Globus pallidus (tissue), 1 donor: ENCODE measurements at places on chromosomes 6 and 20.

- DNase-seq: no peak
Observed at GRCh38 chr20:57023997-57024396, 242.4 kb downstream of the BMP7 start.

GRCh38 chr20:45850926-45851325 lies 6.3 kb downstream of the ACOT8 start:
- DNase-seq: no peak

DNA sequence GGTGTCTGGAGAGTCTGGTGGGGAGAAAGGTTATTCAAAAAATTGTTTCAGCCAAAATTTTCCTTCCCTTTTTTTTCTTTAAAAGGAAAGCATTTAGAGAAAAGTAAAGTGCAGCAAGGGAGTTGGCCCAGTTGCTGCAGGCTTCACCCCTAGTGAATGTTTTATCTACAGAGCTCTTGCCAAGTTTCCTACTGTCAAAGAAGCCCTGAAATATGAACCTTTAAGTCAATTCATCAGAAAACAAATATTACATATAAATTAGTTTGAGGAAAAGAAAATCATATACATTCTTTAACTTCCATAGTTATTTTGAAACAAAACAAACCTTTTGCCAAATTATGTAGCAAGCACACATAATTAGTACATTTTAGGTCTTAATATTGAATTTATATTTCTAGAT lies 25.0 kb upstream of the HMGCLL1 start:
- no peak for DNase-seq

GRCh38 chr20:14336686-14337085 lies 726 bp downstream of the FLRT3 start:
- DNase-seq: peak; percentile 25

DNA sequence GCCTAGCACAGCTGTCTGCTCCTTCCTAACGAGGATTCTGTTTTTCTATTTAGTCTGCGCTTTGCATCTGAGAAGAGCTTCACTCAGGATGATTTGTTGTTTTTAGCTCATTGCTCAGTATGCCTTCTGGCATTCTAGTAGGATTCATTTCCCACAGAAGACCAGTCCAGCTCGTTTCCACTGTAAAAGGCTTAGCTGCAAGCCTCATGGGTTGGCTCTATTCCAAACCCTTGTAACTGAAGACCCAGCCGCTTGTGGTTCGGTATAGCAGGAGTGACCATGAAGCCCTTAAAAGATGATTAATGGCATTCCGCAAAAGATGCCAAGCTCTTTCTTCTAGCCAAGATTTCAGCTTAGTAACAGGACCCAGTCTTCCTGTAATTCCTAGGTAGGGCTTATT lies 7.2 kb downstream of the ADGRF1 start:
- DNase-seq: peak; percentile 26

GRCh38 chr6:159151266-159151855 lies 17.8 kb upstream of the FNDC1 start:
- DNase-seq: peak; percentile 18

DNA sequence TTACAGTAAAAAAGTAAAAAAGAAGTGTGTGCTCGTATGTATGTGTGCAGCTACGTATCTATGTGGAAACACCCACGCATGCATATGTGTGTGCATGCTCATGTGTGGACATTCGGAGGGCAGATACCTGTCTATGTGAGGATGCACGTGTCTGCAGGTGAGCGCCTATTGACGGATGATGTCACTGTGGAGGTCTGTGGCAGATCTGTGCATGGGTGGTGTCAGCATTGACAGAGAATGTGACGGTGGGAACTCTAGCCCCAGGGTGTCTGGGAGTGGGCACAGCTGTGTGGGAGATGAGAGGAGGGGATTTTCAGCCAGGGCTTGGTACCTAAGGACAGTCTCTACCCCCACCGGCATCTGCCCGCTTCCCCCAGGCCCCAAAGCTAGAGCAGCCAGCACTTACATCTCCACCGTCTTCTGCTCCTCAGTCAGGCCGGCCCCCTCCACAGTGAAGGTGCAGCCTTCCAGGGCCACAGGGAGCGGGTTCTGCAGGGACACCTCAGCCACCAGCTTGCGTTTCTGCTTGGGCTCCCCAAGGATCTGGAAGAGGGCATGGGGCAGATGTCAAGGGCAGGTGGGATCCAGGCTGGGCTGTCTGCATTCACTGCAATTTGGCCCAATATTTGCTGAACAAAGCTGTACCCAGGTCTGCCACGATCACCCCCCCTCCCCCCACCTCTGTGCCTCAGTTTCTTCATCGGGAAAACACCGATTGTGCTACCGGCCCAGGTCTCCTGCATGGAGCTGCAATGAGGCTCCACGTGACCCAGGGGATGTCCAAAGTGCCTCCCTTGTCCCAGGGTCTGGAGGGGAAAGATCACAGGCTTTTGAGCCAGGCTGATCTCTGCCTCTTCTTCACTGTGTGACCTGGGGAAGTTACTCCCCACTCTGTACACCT lies 34.1 kb downstream of the TGM2 start:
- DNase-seq: no peak

GRCh38 chr6:115932481-115932880 lies 128.2 kb downstream of the FRK start:
- DNase-seq: no peak

- no peak for DNase-seq
Observed at GRCh38 chr6:28737750-28738395, 185.9 kb downstream of the TRIM27 start.

GRCh38 chr6:39444479-39445019 lies 122.0 kb upstream of the KCNK16 start:
- no peak for DNase-seq

DNA sequence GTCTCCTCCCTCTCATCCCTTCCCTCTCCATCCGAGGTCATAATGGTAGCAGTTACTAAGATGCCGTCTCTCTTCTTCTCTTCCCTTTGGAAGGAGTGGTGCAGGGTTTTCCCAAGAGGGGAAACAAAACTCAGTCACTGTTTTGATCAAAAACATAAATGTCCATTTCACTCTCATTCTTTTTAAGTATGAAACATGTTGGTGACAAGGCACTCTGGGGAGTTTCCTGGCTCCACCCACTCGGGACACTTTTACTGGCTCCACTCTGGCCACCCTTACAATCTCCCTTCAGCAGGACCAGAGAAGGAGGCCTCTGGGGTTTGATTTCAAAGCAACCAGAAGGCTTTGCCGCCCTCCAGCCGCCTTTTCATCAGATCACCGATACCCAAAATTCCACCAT lies 57.0 kb downstream of the FGD2 start:
- no peak for DNase-seq

- no peak for DNase-seq
Observed at GRCh38 chr6:78629154-78629721, 238.1 kb upstream of the IRAK1BP1 start.

DNA sequence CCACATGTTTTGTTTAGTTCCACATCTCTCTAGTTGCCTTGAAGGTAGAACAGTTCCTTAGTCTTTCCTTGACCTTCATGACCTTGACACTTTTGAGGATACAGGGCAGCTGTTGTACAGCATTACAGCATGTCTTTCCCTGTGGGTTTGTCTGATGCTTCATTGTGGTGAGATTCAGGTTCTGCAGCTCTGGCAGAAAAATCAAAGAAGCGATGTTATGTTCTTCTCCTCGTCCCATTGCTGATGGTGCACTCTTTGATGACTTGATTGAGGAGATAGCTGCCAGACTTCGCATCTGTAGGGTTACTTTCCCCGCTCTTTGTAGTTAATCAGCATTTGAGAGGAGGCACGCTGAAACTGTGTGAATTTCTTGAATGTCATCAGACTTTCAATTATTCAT lies 12.0 kb downstream of the CEBPB start:
- no peak for DNase-seq

- no peak for DNase-seq
Observed at GRCh38 chr6:113248532-113248931, 608.6 kb upstream of the MARCKS start.

GRCh38 chr20:16477632-16478031 lies 95.6 kb downstream of the KIF16B start:
- no peak for DNase-seq

GRCh38 chr20:19867074-19867473 lies 109.0 kb downstream of the RIN2 start:
- no peak for DNase-seq

GRCh38 chr6:15131651-15132061 lies 114.2 kb upstream of the JARID2 start:
- DNase-seq: no peak

GRCh38 chr20:10125757-10126156 lies 91.0 kb downstream of the ANKEF1 start:
- no peak for DNase-seq

- no peak for DNase-seq
Observed at GRCh38 chr20:56014151-56014550, 8.8 kb upstream of the CBLN4 start.

GRCh38 chr6:138229072-138229471 lies 10.8 kb upstream of the PBOV1 start:
- DNase-seq: no peak

GRCh38 chr20:45325371-45325770 lies 17.3 kb upstream of the MATN4 start:
- DNase-seq: no peak

GRCh38 chr20:64179805-64180204 lies 15.6 kb downstream of the MYT1 start:
- DNase-seq: no peak

DNA sequence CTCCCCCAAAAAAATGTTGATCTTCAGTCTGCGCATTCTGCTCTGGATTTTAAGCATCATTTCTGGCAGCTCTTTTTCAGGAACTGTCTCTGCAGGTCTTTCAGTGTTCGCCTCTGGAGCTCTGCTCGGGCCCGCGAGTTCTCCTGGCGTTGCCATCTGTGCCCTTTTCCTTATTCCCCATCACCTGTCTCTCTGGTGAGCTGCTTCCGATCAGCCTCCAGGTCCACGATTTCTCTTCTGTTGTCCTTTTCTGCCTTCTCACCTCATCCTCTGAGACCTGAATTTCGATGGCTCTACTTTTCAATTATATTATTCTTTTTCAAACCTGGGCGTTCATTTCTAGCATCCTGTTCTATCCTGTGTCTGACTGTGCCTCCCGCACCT lies 590 bp upstream of the MAP1LC3A start:
- no peak for DNase-seq

GRCh38 chr6:105769987-105770386 lies 316.1 kb upstream of the PRDM1 start:
- no peak for DNase-seq

DNA sequence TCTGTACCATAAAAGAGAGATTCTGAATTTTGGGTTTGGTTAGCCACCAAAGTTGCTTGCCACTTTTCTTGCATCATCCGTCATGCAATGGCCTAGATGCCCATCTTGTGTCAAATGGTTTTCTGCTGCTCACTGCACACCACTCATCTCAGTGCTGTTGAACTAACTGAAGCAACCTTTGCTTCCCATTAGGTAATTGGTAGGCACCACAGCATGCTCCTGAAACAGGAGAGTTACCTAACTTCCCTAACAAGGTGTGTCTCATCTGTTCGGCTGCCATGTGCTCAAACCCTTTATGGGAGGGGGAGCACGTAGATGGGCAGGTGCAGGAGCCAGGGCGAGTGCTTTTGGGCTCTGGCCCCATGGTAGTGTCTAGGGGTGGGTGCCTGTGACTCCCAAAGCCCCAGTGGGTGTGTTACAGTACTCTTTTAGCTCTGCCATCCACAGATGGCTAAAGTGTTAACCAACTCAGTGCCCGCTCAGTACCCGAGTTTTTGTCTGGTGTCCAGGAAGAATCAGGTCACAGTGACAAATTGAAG lies 147.4 kb upstream of the SPACA1 start:
- no peak for DNase-seq

GRCh38 chr6:87714093-87714842 lies 12.2 kb upstream of the AKIRIN2 start:
- no peak for DNase-seq

GRCh38 chr6:34324738-34325444 lies 67.6 kb downstream of the NUDT3 start:
- no peak for DNase-seq

DNA sequence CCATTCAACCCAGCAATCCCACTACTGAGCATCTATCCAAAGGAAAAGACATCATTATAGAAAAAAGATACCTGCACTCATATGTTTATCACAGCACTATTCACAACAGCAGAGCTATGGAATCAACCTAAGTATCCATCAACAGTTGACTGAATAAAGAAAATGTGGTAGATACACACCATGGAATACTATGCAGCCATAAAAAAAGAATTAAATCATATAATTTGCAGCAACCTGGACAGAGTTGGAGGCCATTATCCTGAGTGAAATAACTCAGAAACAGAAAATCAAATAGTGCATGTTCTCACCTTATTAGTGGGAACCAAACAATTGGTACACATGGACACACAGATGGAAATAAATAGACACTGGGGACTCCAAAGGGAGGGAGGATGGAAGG lies 23.2 kb downstream of the NHSL1 start:
- no peak for DNase-seq

- peak; percentile 84 for DNase-seq
Observed at GRCh38 chr6:2971420-2972218, at the start of gene SERPINB6. TSS of gene SERPINB6 (minus strand) at chr6:2971567. CDS start at chr6:2959332, 12,235 bp downstream.

GRCh38 chr20:50578778-50579165 lies 68.6 kb downstream of the PTPN1 start:
- DNase-seq: no peak

- DNase-seq: no peak
Observed at GRCh38 chr6:168333989-168334388, 14.4 kb upstream of the DACT2 start.

- peak; percentile 30 for DNase-seq
Observed at GRCh38 chr6:5398530-5398929, 137.2 kb downstream of the FARS2 start.

DNA sequence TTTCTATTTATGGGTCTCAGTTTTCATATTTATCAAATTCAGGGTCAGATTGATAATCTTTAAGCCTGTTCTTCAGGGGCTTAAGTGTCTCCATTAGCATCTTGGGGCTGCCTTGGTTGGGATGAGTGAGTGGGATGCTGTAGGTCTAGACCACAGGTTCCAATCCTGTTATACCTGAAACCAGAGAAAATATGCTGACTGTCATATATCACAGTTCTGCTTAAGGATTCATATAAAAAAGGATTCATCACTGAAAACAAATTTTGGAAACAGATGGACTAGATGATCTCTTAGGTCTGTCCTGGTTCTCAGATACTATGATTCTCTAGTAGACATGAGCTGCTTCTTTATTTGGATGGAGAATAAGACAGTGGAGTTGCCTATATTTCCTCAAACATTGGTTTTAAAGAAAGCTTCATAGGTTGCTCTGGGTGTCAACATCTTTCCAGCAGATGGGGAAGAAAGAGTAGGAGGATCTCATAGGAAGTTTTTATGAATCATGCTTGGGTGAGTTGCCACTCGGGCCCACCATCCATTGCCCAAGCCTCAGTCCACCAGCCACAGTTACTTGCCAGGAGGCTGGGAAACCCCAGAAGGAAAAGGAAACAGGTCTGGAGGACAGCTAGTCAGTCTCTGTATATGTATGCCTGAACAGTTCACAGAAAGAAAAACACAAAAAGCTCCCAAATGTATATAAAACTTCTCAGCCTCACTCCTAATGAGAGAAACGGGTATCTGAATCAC lies 42.9 kb upstream of the MAP7 start:
- no peak for DNase-seq
